HCT116 (cell line): ENCODE measurements at places on chromosomes 16 and 17.

- DNase-seq = no peak
Measured at GRCh38 chr16:15879255-15879811, 9.1 kb downstream of the CEP20 start.

GRCh38 chr17:5714993-5715392, 130.7 kb upstream of the NLRP1 start:
- no peak for DNase-seq

- DNase-seq = no peak
Measured at GRCh38 chr16:56874800-56875199, 9.8 kb downstream of the SLC12A3 start.

DNA sequence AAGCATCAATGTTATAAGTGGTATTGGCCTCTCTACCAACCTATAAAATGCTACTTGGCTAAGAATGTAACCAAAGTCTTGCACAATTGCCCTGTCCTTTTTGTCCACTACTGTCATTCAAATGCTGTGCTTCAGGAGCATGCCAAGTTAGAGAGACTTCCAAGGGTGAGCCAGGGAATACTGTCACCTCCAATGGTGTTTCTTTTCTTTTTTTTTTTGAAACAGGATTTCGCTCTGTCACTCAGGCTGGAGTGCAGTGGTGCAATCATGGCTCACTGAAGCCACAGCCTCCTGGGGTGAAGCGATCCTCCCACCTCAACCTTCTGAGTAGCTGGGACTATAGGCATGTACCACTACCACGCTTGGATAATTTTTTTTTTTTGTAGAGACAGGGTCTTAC, 43.7 kb upstream of the ERN1 start:
- DNase-seq = no peak

DNA sequence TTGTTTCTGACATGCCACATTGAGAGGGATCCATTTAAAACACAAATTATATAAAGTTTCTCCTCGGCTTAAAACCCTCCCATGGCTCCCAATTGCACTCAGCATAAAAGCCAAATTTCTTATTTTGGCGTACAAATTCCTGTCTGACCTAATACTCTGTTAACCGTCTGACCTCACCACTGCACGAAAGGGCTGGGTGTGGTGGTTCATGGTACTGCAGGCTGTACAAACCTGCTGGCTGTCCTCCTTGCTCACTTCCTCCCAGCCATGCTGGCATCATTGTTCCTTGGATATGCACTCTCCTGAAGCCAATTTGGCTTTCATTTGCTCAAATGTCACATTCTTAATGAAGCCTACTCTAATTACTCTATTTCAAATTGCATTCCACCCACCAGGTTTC, 301.6 kb upstream of the C16orf82 start:
- no peak for DNase-seq

DNA sequence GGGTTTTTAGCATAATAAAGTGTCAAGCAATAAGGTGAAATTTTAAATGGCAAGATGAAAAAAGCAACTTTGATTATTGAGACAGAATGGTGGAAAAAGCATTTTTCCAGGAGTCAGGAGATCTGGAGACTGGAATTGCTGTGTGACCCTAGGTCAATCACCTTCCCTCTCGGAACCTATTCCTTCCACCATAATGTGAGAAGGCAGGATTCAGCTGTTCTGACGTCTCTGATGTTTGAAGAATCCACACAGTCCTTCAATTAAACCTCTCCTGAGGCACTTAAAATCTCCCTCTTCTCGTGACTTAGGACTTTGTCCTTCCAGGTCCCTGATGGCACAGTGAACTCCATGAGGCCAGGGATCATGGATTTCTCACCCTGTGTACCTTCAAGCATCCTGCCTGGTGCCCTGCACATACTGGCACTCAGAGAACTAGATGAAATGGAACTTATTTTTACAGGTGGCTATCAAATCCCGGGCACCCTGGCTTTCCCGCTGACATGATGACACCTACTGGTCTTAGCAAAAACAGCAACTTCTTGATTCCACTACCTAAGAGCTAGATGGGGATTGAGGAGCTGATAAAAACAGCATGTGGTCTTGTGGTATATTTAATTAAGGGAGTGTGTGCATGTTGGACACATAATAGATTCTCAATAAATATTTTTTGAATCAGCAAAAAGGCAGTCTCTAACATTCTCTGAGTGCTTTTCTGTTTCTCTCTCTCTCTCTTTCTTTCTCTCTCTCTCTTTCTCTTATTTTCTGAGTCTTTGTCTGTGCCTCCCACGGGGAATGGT, 2.3 kb upstream of the CCDC182 start:
- DNase-seq = peak; percentile 76

DNA sequence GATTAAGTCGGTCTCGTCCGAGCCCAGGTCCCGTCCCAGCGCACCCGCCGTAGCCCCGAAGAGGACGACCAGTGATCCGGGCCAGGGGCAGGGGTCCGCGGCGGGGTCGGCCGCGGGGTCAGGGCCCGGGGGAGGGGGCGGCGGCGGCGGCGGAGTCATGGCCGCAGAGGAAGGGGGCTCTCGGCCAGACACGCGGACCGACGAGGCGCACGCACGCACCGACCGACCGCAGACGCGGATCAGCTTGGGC, at the start of gene ESRP2:
Gene ESRP2, minus strand, starts transcription at position 241 of the 250 bp plus-strand sequence. Its CDS starts 82 bp downstream, at position 159.
- DNase-seq = no peak

- no peak for DNase-seq
Measured at GRCh38 chr16:2775131-2775716, 1.9 kb downstream of the ELOB start.

- no peak for DNase-seq
Measured at GRCh38 chr17:80477647-80478478, 1.5 kb upstream of the NPTX1 start.

GRCh38 chr17:8953156-8953885, 12.2 kb downstream of the PIK3R5 start:
- DNase-seq = no peak

DNA sequence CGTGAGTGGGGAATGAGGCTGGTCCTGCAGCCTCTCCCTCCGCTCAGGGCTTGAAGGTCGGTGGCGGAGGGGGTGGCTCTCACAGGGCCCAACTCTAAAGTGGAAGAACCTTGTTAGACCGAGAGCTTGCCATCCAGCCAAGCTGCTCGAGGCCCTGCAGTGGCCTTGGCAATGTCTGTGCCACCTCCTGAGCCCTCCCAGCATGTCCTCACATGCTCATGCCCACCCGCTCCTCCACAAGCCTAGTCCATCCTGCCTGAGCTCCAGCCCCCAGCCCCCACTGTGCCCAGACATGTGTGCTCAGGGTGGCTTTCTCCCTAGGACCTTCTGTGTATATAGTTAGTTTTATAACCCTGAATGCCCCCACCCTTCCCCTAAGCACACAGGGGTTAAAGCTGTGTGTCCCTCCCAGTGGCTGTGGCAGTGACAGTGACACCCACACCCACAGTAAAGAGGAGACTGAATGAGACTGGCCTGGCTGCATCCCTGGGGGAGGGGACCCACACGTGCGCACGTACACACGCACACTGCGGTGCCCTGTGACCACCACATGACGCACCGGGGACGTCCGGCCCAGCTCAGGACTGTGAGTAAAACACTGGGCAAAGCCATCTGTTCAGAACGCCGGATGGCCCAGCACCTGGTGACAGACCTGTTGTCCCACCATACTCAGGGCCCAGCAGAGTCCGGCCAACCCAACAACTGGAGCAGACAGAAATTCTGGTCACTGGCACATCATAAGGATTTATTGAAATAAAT, 15.6 kb downstream of the PDK2 start:
- no peak for DNase-seq

DNA sequence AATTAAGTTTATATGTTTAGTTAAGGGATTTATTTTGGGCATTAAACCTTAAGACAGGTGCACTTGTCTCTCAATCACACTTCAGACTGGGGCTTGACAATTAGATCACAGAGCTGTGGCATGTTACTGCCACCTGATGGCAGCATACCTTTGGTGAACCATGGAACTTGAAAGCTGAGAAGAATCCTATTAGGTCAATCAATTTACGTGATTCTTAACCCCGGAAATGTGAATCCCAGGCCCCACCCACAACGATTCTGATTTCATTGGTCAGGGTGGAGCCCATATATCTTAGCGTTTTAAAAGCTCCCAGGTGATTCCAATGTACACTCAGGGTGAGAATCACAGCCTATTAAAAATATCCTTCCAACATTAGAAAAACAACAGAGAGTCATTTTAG, 91.0 kb downstream of the GSG1L start:
- peak; percentile 73 for DNase-seq

- no peak for DNase-seq
Measured at GRCh38 chr16:65441501-65441900, 319.6 kb upstream of the CDH11 start.

DNA sequence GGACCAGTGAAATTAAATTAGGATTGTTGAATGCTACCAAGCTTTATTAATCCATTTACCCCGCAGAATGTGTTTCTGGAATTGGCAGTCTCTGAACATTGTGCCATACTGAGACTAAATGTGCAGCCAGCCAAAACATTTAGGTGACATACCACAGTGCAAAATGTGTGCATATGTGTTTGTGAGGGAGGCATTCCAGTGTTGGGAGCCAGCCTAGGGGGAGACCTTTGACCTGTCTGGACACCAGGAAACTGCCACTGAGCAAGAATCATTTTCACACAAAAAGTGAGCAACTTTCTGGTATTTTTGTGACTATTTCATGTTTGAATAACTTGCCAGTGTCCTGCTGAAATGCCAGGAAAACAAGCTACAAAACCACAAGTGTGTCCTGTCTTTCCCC, 64.7 kb upstream of the SLC12A3 start:
- no peak for DNase-seq

DNA sequence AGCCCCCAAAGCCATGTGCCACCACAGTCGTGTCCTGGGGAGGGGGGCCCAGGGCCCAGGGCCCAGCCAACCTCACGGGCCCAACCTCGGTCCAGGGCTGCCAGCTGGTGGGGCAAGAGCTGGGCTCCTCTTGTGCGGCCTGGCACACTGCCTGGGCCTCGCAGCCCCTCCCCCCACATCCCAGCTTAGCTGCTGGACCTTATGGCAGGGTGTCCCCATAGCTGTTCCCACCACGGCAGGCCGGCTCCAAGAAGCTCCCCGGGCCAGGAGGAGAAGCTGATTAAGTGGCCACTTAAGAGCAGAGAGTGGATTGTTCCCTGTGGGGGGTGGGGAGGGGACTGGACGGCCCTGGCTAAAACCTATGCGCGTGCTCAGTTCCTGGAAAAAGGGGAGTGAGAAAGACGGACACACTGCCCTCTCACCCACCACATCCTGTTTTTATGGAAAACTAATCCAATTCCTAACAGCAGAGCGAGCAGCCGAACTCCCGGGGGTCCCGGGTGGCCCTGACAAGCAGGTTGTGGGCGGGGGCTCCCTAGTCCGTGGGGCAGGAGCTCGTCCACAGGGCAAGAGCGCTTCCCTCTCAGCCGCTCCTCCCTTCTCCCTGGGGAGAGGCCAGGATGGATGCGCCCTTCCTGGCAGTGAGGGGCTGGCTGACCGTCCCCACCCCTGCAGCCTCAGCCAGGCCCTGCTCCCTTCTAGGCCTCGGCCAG, 16.8 kb downstream of the PIEZO1 start:
- DNase-seq = no peak

DNA sequence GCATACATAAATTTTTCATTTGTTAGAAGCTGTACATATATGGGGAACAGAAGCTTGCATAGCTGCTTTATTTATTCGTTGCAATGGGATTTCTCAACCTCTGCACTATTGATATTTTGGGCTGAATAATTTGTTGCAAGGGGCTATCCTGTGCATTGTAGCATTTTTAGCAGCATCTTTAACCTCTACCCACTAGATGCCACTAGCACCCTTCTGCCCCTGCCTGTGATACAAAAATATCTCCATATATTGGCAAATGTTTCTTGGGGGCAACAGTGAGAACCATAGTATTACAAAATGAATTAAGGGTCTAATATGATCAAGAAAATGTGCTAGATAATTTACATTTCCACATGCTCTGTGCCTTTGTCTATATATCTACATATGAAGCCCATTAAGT, 1401.0 kb downstream of the CDH11 start:
- no peak for DNase-seq

GRCh38 chr17:17900615-17901520, 64.1 kb upstream of the SREBF1 start:
- peak; percentile 78 for DNase-seq

DNA sequence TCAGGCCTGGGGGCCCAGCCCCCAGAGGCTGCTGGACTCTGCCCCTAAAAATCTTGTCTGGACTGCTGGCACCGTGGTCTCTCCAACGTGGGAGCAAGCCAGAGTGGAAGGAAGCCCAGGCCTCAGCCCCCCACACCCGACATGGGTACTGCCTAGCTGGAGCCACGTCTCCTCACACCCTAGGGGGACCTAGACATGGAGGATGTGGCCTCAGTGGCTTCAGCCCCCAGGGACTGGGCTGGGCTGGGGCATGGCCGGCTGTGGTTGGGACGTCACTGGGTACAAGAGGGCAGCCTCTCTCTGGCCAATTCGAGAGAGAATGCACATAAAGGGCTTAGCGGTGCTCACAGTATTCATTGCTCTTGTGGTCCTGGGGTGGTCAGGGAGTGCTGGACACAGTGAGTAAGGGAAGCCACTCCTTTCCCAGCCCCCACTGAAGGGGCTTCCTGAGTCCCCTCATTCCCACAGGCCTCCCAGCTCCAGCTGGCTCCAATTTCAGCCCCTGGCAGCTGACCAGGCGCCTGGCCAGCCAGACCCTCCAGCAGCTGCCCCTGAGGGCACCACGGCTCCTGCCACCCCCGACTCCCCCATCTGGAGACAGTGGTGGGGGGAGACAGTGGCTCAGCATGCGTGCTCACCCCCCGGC, 1.1 kb downstream of the CDH15 start:
- no peak for DNase-seq

DNA sequence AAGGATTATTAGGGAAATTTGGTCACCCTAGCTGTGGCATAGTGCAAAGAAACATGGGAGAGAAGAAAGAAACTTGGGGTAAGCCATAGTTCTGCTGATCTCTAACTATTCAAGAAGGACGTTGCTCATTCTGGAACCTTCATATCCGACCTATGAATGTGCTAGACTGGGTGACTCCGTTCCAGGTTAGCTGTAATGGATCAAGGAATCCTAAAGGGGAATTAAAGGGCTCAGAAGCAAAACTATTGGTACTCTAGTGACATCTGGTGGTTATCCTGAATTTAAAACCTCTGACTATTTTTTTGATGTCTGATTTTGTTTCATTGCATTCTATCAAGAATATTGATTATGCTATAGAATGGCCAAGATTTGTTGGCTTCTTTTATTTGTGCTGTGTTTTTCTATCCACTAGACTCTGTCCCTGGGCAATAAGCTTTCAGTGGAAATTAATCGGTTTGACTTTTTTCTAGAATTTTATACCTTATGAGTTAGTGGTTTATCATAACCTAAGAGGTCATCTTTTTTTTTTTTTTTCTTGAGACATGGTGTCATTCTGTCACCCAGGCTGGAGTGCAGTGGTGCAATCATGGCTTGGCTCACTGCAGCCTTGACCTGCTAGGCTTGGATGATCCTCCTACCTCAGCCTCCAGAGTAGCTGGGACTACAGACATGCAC, 19.5 kb downstream of the PCTP start:
- peak; percentile 43 for DNase-seq

- DNase-seq = no peak
Measured at GRCh38 chr16:89658221-89658879, 714 bp downstream of the SPATA33 start.

- no peak for DNase-seq
Measured at GRCh38 chr16:3755249-3755648, 37.9 kb upstream of the TRAP1 start.

- no peak for DNase-seq
Measured at GRCh38 chr16:75097941-75098901, 18.4 kb downstream of the LDHD start.
